ENCODE measurements at places on chromosomes 11 and 22.

- DNase-seq: no peak
These were observed 642.9 kb upstream of the KIRREL3 start for GRCh38 chr11:127643268-127644058.

- DNase-seq: no peak
These were observed 90.1 kb downstream of the MPPED1 start for GRCh38 chr22:43501878-43502277.

- DNase-seq: no peak
These were observed 15.5 kb downstream of the RBX1 start for GRCh38 chr22:40966726-40967085.

DNA sequence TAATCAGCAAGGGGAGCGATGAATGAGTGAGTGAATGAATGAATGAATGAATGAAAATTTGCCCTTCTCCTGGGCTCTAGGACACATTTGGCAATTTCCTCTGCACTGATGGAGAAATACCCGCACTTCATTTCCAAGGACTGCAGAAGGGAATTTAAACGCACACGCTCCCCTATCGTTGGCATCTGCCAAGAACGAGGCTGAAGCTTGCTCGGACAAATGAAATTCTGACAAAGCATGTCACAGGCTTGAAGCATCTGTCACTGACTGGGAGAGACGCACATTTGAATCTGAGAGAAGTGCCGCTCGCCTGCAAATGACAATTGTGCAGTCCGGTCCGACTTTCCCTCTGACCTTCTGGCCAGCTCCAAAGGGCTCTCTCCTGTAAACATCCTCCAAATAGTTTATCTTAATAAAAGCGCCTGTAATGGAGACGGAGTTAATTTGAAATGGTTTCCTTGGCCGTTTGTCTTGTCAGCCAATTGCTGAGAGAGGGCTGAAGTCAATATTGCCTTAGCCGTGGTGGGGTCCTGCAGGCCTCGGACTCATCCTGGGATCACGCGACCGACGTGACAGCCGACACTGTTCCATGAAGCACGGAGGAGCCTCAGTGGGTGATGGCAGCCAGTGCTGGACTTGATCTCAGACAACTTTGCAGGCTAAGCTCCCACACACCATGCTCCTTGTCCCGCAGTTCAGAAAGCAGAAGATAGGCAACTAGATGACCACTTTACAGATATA lies 260.7 kb downstream of the MN1 start:
- DNase-seq: no peak

DNA sequence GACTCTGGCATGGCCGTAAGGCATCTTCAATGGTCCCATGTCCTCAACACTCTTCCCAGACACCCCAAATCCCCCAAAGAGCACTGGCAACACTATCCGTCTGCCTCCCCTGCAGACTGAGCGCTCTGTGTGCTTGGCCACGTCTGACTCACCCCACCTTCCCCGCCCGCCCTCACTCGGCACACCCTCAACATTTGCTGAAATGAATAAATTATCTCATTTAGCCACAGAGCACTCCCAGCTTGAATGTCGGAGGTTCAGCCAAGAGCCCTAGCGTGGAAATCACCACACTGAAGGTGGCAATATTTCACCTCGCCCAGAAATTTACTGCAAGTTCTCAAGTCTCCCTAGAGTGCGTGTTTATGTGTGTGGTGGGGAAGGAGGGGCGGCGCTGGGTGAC lies 46.6 kb upstream of the TCF20 start:
- DNase-seq: peak; percentile 81

GRCh38 chr22:32644252-32645100 lies 157.0 kb upstream of the TIMP3 start:
- peak; percentile 58 for DNase-seq

GRCh38 chr11:44150401-44150800 lies 54.9 kb downstream of the EXT2 start:
- DNase-seq: no peak

DNA sequence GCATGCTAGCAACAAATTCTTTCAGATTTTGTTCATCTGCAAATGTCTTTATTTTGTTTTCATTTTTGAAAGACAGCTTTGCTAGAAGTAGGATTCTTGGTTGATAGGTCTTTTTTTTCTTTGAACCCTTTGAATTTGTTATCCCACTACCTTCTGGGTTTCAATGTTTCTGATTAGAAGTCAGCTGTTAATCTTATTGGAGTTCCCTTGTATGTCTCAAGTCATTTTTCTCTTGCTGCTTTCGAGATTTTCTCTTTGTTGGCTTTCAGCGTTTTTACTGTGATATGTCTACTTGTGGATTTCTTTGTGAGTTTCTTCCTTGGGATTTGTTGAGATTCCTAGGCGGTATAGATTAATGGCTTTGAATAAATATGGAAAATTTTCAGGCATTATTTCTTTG lies 27.2 kb upstream of the MS4A8 start:
- DNase-seq: no peak

DNA sequence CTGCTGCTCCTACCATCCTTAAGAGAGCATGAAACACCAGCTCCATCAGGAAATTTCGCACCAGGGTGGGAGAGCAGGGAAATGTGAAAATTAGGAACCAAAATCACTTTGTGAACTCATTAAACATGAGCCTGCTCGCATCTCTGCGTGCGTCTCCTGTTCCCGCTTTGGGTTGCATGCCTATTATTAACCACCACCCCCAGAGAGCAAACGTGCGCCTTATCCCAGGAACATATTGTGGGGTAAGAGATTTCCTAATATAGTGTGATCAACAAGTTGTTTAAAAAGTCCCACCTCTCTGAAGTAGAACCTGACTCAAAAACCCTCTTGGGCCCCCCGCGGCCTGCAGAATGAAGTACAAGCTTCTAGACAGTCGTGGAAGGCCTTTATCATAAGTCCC lies 115.0 kb downstream of the TENM4 start:
- DNase-seq: no peak

- no peak for DNase-seq
These were observed 63.8 kb downstream of the ARHGAP8 start for GRCh38 chr22:44816141-44816540.

DNA sequence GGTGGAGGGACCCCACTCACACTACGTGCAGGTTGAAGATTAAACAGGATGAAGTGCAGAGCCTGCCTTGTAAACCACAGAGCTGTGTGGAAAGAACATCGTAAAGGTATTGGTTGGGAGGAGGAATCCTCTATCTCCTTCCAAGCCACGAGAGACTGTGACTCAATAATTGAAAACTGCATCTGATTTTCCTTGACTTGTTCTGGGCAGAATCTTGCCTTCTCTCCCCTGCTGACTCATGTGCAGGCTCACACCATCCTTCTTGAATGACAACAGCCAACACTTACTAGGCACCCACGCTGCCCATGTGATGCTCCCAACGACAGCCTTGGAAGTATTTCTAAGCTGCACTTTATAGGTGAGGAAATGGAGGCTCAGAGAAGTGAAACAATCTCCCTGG lies 563.0 kb downstream of the MIAT start:
- DNase-seq: peak; percentile 79

DNA sequence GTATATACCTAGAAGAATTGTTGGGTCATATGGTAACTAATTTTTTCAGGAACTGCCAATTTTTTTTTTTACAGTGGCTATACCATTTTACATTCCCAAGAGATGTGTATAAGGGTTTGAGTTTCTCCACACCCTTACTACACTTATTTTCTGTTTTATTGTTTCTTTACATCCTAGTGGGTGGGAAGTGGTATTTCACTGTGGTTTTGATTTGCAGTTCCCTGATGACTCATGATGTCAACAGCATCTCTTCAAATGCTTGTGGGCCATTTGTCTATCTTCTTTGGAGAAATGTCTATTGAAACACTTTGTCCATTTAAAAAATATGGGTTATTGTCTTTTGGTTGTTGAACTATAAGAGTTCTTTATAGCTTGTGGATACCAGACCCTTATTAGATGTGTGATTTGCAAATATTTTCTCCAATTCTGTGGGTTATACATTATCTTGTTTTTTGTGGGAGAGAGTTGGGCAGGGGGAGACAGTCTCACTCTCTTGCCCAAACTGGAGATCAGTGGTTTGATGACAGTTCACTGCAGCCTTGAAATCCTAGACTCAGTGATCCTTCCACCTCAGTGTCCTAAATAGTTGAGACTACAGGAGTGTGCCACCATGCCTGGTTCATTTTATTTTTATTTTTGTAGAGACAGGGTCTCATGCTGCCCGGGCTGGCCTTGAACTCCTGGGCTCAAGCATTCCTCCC lies 30.3 kb upstream of the PISD start:
- DNase-seq: no peak

GRCh38 chr11:23873406-23873805 lies 623.4 kb upstream of the LUZP2 start:
- DNase-seq: no peak

DNA sequence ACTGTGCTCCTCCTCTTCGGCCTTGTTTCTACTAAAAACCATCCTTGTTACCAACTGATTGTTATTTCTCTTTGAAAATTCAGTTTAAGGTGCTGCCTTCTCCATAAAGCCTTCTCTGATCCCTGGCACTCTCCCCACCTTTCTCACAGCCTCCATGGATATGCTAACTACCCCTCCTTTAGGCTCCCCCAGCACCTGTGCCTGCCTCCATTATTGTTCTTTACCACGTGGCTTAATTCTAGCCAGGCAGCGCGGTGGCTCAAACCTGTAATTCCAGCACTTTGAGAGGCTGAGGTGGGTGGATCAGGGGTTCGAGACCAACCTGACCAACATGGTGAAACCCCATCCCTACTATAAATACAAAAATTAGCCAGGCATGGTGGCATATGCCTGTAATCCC lies 96.3 kb downstream of the MRTFA start:
- DNase-seq: no peak

DNA sequence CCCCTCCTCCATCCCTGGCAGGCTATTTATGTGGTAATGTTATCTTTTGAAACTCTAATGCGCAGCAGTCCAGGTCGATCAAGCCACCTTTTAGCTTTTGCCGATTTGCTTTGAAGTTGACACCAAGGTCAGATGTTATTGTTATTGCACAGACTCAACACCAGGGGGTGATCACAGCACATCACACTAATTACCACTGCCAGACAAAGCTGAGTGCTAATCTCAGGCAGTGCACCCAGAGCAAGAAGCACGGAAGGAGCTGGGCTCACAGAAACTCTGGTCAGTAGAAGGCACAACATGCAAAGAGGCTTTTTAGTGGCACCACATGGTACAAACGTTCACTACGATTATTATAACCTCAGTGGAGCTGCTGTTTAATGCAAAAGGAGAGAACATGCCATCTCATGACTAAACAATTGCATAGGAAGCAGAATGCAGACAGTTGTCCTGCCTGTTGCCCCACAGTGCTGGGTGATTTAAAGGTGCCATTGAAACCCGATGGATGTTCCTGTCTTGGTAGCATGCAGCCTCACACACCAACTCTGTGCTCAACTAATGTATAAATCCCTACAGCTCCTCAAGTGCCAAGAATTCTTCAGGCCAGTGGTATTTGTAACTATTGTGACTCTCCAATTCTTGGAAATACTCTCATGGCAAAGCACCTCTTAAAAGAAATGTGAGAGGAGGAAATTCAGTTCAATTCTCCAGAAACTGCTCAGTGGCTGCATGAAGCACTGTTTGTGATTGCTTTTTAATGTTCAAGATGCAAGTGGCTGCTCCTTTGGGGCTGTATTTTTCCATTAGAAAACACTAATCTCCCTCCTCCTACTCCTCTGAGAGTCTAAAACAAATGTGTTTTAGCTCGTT lies 353.9 kb upstream of the DDI1 start:
- DNase-seq: peak; percentile 79

DNA sequence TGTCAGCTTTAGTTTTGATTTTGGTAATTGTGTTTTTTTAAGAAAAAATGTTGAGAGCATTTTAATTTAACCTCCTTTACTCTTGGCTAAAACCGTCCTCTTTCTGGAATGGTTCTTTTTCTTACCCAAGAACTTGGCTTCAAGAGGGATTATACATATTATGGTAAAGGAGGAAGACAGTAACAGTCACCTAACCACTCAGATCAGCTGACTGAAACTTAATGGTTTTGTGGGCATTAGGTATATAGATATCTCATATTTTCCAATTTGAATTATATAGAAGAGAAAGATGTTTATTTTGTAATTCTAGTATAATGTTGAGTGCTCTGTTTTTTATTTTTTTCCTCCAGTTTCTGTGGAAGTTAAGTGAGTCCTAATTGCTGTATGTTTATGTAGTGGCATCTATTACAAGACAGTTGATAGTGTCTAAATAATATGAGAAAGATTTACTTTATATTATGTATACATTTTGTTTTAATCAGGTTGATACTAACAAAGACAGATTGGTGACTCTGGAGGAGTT lies 36.6 kb upstream of the NCR3LG1 start:
- DNase-seq: no peak

DNA sequence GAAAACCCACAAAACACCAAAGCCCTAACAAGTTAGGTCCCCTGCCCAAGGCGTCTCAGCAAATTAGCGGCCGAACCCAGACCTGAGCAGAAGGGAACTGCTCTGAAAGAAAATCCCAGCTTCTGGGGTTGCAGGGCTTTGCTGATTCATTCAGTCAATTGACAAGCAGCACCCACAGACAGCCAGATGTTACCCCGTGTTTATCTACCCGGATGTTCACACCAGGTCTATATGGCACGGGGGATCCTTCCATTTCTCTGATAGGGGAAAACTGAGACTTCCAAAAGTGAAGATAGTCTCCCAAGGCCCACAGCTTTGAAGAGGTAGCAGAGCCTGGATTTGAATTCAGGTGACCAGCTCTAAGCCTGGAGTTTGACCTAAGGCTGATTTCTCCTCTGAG lies 14.0 kb upstream of the OAF start:
- no peak for DNase-seq

GRCh38 chr11:19220903-19221724 lies 19.3 kb upstream of the CSRP3 start:
- DNase-seq: no peak

GRCh38 chr11:58924230-58924629 lies 15.1 kb upstream of the GLYATL1 start:
- DNase-seq: no peak

GRCh38 chr11:46363455-46364005 lies 16.3 kb downstream of the DGKZ start:
- DNase-seq: no peak

DNA sequence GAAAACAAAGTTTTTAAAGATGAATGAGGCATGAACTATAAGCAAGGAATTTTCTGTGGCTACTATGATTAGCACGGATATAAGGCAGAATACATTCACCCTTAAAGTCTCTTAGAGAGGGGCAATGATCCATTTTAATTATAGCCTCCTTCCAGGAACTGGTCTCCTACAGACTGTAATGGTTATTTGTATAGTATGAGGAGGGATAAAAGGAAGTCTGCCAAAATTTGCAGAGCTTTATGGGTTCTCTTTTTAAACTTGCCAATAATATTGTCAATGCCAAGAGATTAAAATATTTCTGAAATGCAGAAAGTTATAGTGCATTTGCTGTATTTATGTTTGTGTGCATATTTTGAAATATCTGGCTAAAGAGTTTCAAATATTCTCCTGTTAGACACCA lies 271.4 kb upstream of the LUZP2 start:
- no peak for DNase-seq

DNA sequence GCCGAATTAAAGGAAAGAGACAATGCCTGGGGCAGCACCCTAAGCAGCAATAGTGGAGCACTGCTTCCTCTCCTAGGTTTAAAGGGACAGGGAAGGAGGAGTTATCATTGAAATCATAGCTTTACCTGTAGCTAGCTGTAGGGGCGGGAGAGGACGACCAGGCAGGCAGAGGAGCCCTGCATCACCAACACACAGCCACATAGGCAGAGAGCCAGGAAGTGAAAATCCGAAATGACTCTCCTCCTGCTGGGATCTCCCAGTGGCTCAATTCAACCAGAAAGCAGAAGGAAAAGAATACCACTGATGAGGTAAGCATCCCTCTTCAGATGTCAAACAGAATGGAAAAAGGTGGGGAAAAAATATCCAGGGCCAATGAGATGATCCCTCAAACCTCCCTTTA lies 20.4 kb downstream of the MRGPRX4 start:
- DNase-seq: no peak

Data from GM03348 (cell line).